ENCODE measurements at places on chromosomes 4 and X.

GRCh38 chrX:10047631-10048030 is 80.5 kb downstream of the CLDN34 start:
- no peak for DNase-seq

- DNase-seq = no peak
Measured at GRCh38 chrX:102767287-102767686, 46.7 kb downstream of the GPRASP3 start.

DNA sequence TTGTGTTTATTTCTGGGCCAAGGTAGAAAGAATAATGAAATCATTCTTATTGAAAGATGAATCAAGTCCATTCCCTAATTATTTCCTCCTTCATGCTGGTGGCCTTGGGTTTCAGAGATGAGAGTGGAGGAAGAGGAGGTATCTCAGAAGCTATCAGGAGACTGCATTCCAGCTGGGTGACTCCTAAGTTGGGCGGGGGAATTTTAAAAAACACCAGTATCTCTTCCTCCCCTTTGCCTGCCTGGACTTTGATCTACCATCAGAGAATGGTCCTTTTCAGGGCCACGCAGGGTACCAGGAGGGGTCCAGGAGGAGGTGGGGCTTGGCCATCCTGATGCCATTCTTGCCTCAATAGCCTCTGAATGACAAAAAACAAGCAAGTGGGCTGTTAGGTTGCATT is 104.4 kb downstream of the ASMT start:
- DNase-seq = no peak

DNA sequence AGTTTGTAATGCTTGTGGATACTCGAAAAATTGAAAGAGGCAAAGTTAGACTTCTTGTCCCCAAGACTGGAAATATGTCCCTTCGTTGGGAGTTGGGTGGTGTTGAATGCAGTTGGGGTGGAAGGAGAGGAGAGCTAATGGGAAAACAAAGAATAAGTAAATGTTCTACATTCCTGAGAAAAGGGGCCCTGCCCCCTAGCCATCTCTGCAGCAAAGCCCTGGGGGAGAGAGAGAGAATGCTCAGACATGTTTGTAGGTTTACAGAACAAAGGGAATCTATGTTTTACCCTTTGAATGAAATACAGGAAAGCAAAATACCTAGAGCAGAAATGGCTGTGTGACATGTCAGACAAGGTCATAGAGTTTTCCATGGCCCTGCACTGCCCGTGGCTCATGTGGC is 88.1 kb downstream of the RASL11B start:
- no peak for DNase-seq

GRCh38 chr4:80202741-80203553 is 5.6 kb downstream of the PRDM8 start:
- no peak for DNase-seq

DNA sequence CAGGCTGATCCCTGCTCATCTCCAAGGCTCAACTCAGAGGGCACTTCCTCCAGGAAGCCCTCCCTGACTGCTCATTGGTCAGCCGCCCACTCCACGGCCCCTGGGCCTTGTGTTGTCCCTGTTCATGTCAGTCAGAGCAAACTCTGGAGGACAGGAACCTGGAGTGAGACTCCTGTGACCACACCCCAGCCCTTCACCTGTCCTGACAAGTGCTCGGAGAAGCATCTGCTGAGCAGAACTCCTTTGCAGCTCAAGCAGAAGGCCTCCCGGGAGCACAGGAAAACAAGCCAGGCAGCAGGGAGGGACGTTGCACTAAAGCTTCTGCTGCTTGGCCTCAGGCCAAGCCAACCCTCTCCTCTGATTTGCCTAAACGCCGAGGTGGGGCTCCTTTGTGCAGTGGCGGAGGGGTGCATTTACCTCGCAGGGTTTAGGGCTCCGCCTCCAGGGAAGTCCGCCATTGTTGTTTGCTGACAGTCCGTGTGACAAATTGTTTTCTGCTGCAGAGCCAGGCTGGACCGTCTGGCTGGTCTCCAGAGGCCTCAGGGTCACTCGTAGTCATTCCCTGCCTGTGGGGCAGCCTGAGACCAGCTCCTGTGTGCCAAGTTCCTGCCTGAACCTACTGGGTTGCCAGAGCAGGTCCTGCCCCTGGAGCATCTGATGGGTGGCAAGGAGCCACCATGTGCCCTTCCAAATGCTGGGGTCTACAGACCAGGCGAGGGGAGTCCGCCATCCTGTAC is 61.8 kb downstream of the C4orf50 start:
- no peak for DNase-seq

- no peak for DNase-seq
Measured at GRCh38 chr4:79197275-79198009, 128.4 kb downstream of the NAA11 start.

GRCh38 chrX:79231662-79232061 is 87.2 kb downstream of the GPR174 start:
- no peak for DNase-seq

GRCh38 chr4:6620891-6621555 is 19.5 kb upstream of the MRFAP1 start:
- no peak for DNase-seq

DNA sequence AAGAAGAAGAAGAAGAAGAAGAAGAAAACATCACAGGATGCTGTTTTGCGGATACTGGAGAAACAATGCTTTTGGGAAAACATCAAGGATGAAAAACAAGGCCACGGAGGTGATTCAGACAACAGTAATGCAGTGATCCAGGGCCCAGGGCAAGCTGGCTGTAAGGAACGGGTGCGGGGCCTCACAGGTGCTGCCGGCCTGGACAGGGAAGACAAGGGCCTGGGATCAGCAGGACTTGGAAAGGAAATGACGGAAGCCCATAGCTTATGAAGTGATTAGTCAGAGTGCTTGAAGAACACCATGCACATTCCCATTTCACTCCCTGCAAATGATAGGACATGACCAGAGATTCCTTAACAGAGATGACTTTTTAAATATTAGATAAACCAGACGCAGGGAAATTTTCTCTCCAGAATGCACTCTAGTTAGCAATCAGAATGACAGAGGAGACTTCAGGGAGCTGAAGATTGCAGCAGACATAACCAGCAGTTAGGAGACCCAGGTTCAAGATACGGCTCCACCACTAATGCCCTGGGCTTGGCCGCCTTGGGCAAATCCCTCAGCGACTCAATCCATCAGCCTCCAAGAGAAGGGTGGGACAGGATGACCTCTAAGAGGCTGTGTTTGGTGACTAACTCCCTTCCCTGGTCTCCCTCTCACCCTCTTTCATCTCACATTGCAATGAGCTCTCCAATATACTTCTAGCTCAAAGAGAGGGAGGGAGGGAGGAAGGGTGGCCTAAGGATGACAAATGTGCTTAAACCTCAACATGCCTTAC is 54.1 kb downstream of the APBB2 start:
- no peak for DNase-seq

DNA sequence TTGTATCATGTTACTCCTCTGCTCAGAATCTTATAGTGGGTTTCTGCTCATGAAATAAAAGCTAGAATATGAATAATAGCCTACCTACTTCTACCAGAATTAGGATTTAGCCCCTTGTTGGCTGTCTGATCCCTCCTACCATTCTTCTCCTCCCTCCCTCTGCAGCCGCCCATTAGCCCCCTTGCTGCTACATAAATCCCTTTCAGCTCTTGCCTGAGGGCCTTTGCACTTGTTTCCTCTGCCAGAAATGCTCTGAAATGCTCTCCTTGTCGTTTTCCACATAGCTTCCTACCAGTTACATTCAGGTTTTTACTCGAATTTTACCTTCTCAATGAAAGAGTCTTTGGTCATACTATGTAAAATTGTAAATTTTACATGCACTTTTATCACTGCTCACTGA is 159.2 kb downstream of the ADGRL3 start:
- DNase-seq = no peak

- no peak for DNase-seq
Measured at GRCh38 chr4:125741825-125742452, 427.2 kb downstream of the FAT4 start.

GRCh38 chrX:46918434-46918833 is 6.2 kb downstream of the JADE3 start:
- DNase-seq = no peak

DNA sequence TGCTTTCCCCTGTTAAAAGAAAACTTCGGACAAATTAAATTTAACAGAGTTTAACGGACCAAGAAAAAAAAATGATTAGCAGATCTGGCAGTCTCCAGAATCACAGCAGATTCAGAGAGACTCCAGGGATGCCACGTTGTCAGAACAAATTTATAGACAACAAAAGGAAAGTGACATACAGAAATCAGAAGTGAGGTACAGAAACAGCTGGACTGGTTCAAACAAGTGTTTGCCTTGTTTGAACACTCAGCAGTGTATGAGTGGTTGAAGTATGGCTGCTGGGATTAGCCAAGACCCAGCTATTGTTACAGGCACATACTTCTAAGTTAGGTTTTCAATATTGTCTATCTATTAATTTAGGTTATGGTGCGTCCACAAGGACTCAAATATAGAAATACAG is 19.1 kb downstream of the PIR start:
- no peak for DNase-seq

DNA sequence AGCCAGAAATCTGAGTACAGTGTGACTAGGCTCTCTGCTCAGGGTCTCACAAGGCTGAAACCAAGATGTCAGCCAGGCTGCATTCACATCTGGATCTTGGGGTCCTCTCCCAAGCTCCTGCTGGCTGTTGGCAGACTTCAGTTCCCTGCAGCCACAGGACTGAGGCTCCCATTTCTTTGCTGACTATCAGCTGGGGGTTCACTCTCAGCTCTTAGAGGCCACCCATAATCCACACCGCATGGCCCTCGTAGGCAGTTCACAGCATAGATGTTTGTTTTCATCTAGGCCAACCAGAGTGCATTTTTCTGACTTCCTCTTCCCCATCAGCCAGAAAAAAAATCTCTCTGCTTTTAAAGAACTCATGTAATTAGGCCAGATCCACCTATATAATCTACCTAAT is 8.2 kb upstream of the WDR44 start:
- no peak for DNase-seq

DNA sequence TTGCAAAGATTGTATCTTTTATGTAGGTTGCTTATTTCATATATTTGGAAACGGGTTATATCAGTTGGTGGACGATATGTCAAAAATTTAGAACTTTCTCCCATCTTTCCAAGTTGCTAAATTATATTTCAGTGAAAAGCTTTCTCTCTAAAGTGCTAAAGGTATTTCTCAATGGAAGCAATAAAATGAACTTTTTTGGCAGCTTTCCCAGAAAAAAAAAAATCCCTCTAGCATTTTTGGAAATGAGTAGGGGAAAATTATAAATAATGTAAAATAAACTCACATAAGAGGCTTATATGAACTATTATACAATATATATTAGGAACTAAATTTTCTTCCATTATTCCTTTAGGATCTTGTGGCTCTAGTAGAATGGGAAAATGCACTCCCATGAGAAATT is 152.2 kb downstream of the GRID2 start:
- DNase-seq = no peak

- DNase-seq = no peak
Measured at GRCh38 chrX:48789366-48790220, 3.2 kb downstream of the GATA1 start.

DNA sequence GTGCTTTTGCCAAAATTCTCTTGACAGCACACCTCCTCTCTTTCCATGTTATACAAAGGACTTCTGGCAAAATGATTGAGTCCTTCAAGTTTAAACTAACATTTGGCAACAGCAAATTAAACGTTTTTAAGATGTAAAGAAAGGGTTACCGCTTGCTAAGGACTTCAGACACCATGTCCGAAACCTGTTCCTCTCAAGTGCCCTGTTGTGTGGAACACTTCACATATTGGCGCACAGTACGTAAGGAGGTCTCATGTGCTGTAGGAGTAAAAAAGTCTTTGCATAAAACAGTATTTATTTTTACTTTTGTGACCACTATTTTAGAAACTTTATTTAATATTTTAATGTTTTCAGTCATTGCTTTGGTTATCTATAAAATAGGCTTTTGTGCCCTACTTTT is 33.7 kb upstream of the HPRT1 start:
- DNase-seq = no peak

GRCh38 chrX:24063488-24063887 is 8.7 kb downstream of the EIF2S3 start:
- no peak for DNase-seq

GRCh38 chr4:48173056-48173991 is 39.3 kb upstream of the TXK start:
- no peak for DNase-seq

DNA sequence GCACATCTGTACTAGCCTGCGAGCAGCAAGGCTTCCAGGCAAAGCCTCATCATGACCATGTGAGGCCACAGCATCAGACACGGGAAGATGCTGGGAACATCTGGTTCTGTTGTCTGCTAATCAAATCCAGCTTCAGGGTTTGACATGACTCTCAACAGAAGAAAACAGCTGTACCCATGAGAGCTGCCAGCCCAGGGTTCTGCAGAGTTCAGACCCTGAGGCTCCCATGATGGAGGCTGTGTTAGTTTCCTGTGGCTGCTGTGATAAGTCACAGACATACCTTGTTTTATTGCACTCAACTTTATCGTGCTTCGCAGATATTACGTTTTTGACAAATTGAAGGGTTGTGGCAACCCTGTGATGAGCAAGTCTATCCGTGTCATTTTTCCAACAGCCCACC is 37.5 kb downstream of the JAKMIP1 start:
- DNase-seq = no peak
